B cell (primary cell): ENCODE measurements at places on chromosomes 12 and 14. TPM values are rescaled to one million over a fixed set of nuclear protein-coding genes. Genes with fewer than 3 reads are reported as not detected.

SERPINA3 gene
- total RNA-seq = not detected in 2 replicates

DUSP16 gene
- total RNA-seq = 5.6 and 5.9 TPM in 2 replicates

PLEKHD1 gene
- total RNA-seq = 0.12 TPM in 2 replicates

NELL2 gene
- 0.39 TPM in 1 of 2 replicates, not detected in the other for total RNA-seq

CTSG gene
- not detected in 2 replicates for total RNA-seq

ASB2 gene
- 1.00 and 1.5 TPM in 2 replicates for total RNA-seq

SOCS2 gene
- 0.49 and 1.3 TPM in 2 replicates for total RNA-seq

SLC15A5 gene
- not detected in 2 replicates for total RNA-seq

TMTC1 gene
- total RNA-seq = not detected in 2 replicates

TMEM263 gene
- 23.5 and 26.7 TPM in 2 replicates for total RNA-seq

CD163L1 gene
- total RNA-seq = 0.32 TPM in 1 of 2 replicates, not detected in the other

RHOJ gene
- total RNA-seq = not detected in 2 replicates

GPR84 gene
- total RNA-seq = not detected in 2 replicates

NOVA1 gene
- not detected in 2 replicates for total RNA-seq

MEG3 gene
- total RNA-seq = not detected in 2 replicates

FAM222A gene
- 4.6 and 4.7 TPM in 2 replicates for total RNA-seq
